ENCODE measurements at places on chromosomes 16 and 17.
A peak's percentile ranks its signal among the peaks of the same experiment; 100 is the strongest.

- DNase-seq: no peak
Measured at GRCh38 chr16:31217136-31217530, 198 bp upstream of the PYDC1 start.

DNA sequence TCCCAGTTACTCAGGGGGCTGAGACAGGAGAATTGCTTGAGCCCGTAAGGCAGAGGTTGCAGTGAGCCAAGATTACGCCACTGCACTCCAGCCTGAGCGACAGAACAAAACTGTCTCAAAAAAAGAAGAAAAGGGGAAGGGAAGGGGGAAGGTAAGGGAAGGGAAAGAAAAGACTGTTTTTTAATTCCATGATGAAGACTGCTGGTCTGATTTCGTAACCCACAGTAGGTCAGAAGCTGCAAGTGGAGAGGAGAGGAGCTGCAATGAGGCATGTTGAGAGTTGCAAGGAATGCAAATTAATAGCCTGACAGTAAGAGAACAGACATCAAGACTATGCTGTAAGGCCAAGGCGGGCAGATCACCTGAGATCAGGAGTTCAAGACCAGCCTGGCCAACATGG is 33.3 kb downstream of the HELZ start:
- no peak for DNase-seq

DNA sequence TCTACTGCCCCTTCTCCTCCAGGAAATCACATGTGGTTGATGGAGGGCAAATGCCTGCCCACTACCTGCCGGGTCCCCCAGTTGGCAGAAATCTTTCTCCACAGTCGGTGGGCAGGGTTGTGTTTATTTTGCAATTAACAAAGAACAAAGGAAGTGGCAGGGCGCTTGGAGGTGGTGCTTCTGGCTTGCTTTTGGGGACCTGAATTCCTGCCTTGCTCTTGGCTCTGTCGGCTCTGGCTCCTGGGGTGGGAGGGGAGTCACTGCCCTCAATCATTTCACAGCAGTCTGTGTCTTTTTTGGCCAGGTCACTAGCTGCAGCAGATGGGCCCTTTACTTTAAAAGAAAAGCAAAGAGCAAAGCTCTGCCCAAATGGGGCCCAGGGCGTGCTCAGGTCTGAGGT is 69.2 kb downstream of the C16orf78 start:
- DNase-seq: peak; percentile 4

DNA sequence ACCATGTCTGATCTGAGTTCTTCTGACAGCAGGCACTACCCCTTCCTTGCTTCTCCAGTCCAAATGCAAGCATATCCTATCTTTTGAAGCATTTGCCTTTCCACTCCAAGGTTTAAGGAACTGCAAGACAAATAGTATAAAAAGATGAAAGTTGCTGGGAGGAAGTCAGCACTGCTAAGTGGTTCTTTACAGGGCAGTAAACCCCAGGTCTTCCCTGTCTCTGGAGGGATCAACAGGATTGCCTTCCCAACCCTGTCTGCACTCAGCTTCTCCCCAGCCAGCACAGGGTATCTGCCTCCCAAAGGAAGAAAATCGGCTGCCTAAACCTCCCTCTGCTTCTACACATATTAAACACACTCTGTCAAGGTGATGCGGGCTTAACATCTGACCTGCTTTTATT is 46.8 kb downstream of the SOX9 start:
- DNase-seq: no peak

DNA sequence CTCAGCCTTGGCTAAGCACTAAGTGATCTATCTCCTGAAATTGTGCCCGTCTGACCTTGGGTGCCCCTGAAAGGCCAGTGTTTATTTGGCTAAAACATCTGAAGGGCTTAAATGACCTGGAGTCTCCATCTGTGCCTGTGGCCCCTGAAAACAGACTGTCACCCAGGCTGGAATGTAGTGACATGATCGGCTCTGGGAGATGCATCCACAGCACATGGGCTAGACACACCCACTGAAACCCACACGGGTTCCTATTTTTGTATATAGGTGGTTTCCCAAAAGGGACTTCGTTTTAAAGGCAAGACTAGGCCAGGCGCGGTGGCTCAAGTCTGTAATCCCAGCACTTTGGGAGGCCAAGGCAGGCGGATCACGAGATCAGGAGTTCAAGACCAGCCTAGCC is 13.5 kb downstream of the CEP295NL start:
- DNase-seq: no peak

DNA sequence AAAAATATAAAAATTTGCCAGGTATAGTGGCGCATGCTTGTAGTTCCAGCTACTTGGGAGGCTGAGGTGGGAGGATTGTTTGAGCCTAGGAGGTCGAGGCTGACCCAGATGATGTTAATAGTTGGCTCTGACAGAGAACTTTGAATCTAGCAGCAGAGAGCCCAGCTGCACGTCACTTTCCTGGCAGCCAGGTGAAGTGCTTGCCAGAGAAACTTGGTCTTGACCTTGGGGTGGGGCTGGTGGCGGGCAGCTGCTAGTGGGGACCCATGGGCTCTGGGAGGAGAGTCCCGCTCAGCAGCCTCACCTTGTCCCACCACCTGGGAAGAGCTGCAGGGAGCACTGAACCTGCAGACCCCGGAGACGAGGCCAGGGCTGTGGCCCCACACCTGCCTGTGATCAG is 3.1 kb upstream of the C16orf74 start:
- no peak for DNase-seq

DNA sequence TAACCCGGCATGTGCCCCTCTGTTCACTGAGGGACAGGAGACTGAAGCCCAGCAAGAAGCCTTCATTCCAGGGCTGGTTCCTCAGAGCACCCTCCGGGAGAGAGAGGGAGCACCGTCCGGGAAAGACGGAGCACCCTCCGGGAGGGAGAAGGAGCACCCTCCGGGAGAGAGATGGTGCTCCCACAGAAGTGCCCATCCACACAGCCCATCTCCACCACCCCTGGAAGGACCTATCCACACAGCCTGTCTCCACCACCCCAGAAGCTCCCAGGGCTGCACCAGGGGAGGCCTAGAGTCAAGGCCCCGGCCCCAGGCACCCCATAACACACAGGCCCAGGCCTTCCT is 88.6 kb downstream of the ABR start:
- DNase-seq: no peak

DNA sequence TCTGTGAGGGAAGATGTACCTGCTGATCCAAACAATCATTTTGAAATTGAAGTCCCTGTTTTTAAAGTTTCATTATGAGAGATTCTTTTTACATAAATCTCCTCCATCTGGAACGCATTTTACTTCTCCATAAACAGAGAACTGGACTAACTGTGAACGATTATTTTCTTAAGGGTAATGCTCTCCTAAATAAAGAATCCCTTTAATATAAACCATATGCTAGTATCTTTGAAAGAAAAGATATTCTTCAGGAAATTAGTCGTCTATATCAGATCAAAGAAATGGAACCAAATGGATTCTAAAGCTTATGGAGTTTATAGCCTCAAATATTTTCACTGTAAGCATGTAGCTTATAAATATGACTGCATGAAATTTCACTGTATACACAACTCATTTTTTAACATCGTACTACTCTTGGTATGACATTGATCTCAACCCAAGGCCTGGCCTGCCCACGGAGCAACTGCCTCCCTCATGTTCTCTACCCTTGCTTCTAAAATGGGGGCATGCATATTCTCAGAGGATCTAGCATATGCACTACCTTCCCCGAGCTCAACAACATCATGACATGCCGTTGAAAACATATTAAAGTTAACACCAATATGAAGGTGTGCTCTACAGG is 66.4 kb downstream of the MYH10 start:
- no peak for DNase-seq
